CD4-positive, alpha-beta T cell treated with Interferon gamma for 1 hour (primary cell): ENCODE measurements at places on chromosomes 12 and 14.

- peak; percentile 55 for DNase-seq
Observed at GRCh38 chr12:121794534-121795033, 1.1 kb upstream of the RHOF start.

GRCh38 chr14:100566119-100566518 lies 21.1 kb downstream of the BEGAIN start:
- no peak for DNase-seq

DNA sequence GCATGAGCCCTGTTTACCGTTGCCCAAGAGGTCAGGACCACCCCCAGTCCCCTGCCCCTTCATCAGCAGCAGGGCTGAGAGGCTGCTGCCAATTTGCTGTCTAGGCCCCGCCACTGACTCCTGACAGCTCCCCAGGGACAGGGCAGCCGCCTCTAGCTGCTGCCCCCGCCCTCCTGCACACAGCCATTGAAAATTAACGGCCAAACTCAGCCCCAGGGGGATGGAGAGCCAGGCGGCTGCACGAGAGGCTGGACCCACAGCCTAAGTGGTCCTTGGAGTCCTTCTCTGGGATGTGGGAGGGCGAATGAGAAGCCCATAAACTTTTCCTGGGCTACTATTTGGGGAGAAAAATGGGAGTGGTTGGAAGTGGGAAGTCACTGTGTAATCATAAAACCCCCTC lies 4.6 kb downstream of the FOXN4 start:
- DNase-seq, result no peak

- DNase-seq, result no peak
Observed at GRCh38 chr12:45559537-45559936, 170.0 kb upstream of the ARID2 start.
